Smooth muscle cell of the brain vasculature (primary cell): ENCODE measurements at places on chromosomes 3 and 15.

GRCh38 chr3:169980055-169980454 is 13.4 kb downstream of the SEC62 start:
- DNase-seq = no peak

GRCh38 chr3:80263260-80263659 is 495.5 kb upstream of the ROBO1 start:
- no peak for DNase-seq

DNA sequence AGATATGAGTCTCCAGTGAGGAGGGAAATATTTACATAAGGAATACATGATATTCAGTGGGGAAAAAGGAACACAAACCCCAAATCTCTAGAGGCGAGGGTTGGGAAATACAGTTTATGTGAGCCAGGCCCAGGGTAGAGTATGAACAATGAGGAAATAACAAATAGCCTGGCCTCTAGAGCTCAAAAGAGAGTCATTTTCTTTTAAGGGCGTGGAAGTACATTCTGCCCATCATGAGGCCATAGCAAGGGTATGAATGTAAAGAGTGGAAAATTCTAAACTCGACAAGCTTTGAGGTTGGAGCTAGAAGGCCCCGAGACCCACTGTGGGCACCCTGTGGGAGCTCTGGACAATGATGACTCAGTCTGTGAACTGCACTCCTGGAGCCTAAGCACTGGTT is 27.8 kb upstream of the IGF2BP2 start:
- peak; percentile 56 for DNase-seq

DNA sequence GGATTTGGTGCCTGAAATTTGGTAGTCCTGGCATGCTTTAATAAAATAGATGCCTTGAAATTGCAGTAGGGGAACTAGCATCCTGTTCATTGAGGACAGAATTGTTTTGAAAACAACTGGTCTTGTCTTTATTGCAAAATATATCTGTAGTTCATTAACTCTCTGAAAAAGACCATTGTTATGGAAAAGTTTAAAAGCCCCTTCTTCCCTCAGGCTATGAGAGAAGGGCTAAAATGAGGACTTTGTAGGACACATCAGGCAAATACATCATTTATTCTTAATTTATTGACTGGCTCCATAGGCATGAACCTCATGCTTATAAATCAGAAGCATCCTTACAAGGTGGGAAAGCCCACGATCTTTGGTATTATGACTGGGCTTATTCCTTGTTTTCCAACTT is 221.0 kb upstream of the CBLB start:
- no peak for DNase-seq

DNA sequence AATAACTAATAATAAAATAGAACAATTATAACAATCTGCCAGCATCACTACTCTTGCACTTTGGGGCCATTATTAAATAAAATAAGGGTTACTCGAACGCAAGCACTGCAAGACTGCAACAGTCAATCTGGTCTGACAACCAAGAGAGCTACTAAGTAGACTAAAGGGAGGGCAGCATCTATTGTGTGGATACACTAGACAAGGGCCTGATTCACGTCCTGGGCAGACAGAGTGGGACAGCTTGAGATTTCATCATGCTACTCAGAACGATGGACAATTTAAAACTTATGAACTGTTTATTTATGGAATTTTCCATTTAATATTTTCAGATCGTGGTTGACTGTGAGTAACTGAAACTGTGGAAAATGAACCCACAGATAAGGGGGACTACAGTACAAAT is 39.5 kb downstream of the TNIK start:
- DNase-seq = no peak

DNA sequence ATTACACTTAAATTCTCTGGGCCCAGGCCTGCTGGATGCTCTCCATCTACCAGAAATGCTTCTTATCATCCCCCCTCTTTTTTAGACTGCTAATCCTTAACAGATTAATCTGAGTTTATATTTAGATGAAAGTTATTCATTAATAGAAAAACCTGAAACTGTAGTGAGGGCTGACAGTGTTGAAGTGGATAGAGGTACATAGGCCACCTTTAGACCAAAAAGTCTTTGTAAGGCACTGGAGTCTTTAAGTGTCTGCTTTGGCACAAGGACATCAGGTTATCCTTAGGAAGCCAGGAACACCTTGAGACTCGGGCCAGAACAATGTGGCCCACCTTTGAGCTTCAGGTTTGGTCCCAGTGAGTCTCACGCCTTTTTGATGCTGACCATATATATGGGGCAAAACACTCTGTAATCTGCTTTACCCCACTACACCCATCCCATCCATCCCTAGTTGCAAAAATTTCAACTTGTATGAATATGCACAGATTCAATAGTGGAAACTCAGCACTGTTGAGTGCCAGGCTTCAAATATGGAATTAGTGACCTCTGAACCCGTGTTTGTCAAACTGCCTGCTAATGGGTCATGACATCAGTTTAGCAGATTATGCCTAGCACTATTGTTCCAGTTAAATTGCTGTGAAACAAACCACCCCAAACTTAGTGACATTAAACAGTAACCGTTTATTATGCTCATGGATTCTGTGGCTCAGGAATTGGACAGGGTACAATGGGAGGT is 44.0 kb downstream of the PDE8A start:
- no peak for DNase-seq

DNA sequence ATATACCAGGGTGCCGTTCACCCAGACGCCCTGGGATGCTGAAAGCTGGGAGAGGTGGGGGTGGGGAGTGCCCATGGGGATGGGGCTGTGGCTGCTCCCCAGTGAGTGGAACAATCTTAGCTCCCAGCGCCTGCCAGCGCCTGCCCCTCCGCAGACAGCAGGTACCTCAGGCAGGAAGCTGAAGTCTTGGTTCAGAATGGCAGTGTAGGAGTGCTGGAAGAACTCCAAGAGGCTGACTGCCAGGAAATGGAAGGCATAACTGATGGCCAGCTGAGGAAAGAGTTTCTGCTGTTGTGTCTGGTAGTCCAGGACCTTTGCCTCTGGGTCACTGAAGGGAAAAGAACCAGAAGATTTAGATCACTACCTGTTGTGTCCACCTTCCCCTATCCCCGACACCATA is 8.4 kb downstream of the ACOX2 start:
- no peak for DNase-seq

- no peak for DNase-seq
Measured at GRCh38 chr3:127304121-127304744, 16.4 kb upstream of the PRR20G start.

DNA sequence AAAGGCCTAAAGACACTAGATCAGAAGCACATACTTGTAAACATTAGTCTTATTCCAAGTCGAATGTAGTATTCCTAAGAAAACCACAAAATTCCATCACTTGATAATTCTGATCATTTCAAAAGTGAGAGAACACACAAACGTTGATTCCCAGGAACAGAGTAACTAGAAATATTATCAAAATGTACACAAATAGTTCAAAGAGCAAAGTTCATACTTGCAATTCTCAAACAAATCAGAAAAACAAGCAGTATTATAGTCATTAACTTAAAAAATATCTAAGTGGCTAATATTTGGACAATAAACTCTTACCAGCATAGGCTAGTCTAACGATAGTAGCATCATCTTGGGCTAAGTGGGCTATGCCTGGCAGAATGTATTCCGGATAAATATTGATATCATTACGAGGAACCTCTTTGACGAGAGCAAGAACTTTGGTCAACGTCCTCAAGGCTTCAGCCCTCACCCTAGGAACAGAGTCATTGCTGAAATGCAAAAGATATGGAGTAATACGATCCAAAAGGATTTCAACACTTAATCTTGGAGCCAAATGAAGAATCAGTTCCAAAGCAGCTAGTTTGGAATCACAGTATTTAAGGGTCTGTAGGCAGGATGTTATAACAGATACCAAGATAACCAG is 13.3 kb downstream of the PIK3R4 start:
- no peak for DNase-seq
